ENCODE measurements at places on chromosomes 6 and 20.

DNA sequence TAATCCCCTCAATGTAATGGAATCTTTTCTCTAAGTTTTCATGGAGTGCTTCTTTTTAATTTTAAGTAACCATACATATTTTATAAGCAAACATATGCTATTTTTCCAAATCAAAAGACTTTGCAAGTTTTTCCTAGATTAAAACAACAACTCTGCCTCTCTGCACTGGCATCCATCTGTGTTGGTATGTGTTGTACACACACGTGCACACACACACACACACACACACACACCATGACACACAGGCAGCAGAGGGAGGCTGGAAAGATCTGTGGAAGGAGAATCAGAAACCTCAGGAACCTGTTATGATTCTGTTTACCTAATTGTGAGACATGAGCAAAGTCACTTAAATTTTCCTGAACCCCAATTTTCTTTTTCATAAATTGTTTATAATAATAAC is 295.0 kb upstream of the PRDM1 start:
- DNase-seq: no peak

DNA sequence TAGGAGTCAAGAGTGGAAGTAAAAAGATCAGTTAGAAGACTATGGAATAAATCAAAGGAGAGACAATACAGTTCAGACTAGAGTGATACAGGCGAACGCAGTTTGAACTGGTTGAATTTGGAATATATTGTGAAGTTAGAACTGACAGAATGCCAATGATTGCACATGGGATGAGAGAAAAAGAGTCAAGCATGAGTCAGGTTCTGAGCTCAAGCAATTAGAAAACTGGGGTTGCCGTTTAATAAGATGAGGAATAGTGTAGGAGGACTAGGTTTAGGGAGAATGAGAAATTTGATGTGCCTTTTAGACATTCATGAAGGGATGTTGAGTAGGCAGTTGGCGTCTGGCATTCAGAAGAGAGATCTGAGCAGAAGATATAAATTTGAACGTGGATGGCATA is 8.0 kb downstream of the RNF217 start:
- no peak for DNase-seq

- DNase-seq: no peak
Observed at GRCh38 chr20:2353231-2353630, 27.5 kb upstream of the TGM6 start.

GRCh38 chr20:60632391-60633262 is 619.4 kb upstream of the CDH4 start:
- no peak for DNase-seq

DNA sequence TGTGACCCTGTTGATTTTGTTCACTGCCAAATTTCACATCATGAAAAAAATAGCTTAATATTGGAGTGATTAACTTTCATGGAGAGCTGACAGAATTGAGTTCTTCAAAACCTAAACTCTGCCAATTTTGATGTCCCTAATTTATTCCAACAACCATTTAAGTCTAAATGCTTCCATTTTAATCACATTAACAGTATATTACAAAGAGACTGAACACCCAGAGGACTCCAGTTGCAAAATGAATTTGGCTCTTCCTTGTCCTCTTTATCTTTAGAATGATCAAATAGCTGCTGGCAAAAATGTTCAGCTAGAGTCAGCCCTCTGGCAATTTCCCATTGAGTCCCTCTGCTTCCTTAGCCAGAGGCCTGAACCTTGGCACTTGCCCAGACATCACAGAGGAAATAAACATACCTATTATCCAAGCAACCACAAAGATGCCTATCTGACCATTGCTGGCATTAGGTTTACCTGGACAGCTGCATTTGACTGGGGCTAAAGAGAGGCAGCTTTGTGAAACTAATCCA is 299.0 kb upstream of the STXBP5 start:
- no peak for DNase-seq

GRCh38 chr20:63553933-63554290 is at the start of gene FNDC11:
FNDC11 (plus strand) TSS chr20:63554159; CDS start chr20:63555664, 1,505 bp downstream.
- peak; percentile 31 for DNase-seq

GRCh38 chr6:15792842-15793241 is 130.0 kb upstream of the DTNBP1 start:
- no peak for DNase-seq

Measured in stimulated activated CD4-positive, alpha-beta T cell treated with anti-CD3 and anti-CD28 coated beads, Interleukin-4, amount 100 ng/mL, for 24 hours (primary cell).